ENCODE measurements at places on chromosomes 13 and 19.

DNA sequence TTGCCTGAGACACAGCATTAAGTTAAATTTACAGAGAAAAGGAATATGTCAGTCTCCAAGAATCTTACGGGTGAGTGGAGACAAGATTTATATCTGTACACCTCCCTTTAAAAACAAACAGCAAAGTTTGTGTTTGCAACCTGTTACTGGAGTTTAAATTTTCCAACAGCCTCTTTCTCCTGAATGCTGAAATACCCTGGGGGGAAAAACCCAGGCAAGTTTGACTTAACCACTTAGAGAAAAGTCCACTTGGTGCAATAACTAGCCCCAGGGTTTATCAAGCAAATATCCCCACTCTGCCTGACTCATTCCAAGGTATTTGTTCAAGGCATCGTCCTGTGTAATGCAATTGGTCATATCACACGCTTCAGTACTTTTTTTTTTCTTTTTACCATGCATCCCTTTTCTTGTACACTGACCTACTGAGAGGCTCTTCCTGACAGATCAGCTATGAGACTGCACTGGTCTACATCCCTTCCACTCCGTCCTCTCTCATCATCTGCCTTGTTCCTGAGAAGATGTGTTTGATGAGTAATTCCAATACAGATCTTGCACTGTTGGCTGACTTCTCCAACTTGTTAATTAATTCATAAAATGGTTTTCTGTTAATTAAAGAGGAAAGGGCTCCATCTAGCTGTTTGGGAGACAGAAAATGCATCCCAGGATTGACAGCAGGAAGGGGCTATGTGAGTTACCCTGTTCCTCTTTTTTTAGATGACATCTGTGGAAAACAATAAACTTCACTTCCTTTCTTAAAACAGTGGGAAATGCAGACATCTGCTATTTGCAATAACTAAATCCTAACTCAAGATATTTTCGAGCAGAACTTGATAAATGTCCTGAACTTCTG is 212.5 kb upstream of the IRS2 start:
- DNase-seq, result no peak

DNA sequence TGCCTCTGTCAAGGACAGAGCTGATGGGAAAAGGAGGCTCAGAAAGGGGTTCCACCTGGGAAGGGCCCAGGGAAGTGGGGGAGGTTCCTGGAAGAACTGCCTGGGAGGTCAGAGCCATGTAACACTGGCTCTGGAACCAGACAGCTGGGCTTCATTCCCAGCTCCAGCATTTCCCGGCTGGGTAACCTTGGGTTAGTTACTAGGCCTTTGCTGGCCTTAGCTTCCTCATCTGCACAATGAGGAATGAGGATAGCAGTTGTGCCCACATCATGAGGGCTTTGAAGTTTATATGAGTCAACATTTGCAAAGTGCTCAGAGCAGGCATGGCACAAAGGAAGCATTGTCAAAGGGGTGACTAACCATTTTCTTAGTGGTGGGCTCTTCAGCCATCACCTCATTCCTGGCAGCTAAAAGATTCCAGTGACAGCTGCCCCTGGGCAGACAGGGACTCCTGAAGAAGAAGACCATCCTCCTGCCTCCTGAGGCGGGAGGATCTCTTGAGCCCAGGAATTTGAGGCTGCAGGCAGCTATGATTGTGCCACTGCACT is 1.7 kb upstream of the DNAJB1 start:
- no peak for DNase-seq

DNA sequence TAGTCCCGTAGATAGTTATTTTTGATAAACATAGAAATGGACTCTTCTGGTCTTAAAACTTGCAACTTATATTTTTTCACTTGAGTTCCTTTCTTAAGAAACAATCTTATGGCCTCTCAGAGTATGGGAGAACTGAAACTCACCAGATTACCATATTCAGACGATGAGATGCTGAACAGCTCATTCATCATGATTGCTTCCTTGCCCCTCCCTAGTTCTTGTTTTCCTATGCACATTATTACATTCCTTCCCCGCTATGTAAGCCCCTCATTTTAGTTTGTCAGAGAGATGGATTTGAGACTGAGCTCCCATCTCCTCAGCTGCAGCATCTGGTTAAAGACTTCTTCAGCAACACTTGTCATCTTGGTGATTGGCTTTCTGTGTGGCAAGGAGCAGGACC is 158.5 kb downstream of the SLITRK6 start:
- no peak for DNase-seq

DNA sequence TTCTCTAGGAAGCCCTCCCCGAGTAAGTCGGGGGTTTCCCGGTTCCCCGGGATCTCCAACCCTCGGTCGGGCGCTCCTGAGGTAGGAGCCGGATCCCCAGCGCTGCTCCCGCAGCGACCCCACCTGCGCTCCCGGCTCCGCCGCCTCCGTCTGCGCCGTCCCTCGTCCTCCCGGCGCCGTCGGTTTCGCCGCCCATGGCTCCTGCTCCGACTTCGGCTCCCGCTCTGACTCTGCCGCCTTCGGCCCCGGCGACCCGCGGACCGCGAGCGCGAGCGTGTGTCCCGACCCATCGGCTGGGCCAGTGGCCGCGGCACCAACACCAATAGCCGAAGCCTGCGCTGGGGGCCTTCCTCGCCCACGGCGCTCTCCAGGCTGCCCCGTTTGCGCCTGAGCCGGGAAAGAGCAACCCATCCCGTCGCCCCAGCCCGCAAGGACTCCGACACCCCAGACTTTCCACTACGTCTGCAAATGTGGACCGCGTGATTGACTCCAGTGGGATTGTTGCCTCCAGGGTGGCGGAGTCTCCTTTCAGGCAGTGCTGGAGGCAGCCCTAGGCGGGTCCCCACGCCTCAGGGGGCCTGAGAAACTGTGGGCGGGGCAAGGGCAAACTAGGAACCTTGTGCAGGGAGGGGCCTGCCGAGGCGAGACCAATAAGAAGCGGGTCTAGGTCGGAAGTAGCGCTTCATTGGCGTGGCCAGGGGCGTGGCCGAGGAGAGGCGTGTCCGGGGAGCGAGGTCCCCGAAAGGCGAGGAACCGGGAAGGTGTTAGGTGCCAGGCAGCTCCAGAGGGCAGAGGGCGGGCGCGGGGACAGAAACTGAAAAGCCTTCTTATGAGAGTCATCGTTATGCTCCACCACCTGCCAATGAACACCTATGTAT is at the start of gene CACTIN:
CACTIN (minus strand) TSS at position 318 of the 878 bp plus-strand sequence; CDS start at position 290, 28 bp downstream.
- DNase-seq, result peak; percentile 99

GRCh38 chr13:108835083-108835482 is 205.7 kb downstream of the MYO16 start:
- no peak for DNase-seq

- no peak for DNase-seq
Observed at GRCh38 chr19:1811472-1811894, 593 bp downstream of the ATP8B3 start.

- DNase-seq, result no peak
Observed at GRCh38 chr13:110576070-110576394, 14.5 kb upstream of the RAB20 start.

GRCh38 chr19:44813070-44813840 is 4.4 kb downstream of the BCAM start:
- no peak for DNase-seq

DNA sequence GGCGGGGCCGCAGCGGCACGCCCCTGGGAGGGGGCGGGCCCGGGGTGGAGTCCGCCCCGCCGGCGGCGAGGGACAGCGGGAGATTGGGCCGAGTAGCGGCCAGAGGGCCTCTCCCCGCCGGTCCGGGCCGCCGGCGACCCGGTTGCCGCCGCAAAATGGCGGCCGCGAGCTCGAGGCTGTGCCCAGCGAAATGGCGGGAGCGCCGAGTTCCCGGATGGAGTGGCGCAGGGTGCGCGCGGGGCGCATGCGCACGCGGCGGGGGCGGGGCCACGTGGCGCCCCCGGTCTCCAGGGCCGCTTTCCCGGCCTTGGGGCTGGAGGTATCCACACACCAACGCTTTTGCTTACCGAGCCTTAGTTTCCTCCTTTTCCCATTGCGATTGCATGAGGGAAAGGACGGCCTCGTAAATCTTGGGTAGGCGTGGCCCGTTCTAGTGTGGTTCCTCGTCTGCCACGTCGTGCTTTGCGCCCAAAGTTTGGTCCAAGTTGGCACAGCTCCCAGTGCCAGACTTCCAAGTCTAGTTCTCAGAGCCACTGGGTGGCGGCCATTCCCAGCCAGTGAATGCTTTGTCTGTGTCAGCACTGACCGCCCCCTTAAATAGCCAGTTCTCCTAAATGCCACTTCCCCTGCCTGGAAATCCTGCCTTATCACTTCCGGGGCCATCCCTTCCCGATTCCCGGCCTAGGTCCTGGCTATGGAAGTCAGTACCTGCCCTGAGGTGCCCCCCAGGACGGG is 513 bp downstream of the CIRBP start:
- DNase-seq, result peak; percentile 76

DNA sequence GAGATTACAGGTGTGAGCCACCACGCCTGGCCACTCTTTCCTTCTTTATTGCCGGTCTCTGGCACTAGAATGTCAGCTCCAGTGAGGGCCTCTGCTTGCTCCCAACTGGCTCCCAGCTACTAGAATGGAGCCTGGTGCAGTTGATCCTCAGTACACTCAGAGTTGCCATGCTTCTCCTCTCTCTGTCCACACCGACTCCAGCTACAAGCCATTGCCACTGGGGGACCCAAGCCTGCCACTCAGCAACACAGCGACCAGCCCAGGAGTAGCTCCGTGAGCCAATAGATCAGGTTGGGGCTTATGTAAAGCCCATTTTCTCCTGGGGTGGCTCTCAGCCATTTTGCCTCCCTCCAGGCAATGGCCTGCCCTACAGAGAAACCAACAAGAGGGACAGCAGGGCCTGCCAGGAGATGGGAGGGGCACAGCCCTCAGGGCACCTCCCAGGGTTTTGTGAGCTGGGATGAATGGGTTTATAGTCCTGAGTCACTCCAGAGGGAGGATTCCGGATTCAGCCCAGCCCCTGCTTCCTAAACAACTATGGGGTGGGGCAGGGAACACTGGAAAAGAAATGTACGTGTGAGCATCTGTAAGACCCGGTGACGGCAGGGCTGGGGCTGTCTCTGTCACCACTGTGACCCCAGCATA is 36.5 kb downstream of the OPA3 start:
- DNase-seq, result no peak

DNA sequence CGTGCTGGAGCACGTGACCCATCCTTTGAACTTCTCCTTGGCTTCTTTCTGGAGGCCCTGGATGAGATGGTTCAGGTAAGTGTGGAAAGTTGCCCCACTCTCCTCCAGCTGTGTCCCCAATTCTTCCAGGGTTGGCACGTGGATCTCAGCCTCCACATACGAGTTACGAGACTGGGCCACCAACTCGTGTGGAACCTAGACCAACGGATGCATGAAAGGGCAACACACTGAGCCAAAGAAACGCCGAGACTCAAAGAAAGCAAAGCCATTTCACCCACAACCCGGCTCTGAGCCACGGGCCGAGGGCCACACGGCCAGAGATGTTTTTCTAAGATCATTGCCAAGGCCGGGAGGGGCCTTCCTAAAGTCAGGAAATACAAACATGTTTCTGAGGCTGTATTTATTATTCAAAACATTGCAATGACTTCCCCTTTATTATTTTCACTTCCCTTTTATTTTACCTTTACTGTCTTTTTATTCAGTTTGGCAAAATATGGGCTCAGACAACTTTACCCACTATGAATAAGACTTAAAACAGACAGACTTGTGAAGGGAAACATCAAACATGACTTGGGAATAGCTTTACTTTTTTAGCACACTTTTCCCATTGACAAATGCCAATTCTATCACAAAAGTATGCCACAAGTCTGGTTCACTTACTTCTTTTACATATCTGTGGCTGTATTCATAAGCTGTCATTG is 94.6 kb downstream of the KL start:
- no peak for DNase-seq

GRCh38 chr13:78820541-78820940 is 161.6 kb upstream of the OBI1 start:
- DNase-seq, result no peak

- DNase-seq, result no peak
Observed at GRCh38 chr19:5705552-5705951, 14.4 kb downstream of the LONP1 start.

DNA sequence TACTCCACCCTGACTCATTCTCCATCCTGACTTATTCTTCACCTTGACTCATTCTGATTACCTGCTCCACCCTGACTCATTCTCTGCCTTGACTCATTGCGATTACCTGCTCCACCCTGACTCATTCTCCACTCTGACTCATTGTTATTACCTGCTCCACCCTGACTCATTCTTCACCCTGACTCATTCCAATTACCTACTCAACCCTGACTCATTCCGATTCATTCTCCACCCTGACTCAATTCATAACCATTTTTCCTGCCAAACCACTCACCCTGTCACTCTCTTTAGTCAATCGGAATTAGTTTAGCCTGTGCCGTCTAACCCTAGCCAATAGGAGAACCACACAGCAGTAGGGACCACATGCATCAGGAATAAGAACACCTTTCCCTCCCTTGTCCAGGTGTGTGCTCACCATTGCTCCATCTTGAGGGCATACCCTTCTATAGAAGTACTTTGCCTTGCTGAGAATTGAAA is 1227.4 kb upstream of the PCDH20 start:
- no peak for DNase-seq

GRCh38 chr13:57583529-57583928 is 48.0 kb upstream of the PCDH17 start:
- no peak for DNase-seq

DNA sequence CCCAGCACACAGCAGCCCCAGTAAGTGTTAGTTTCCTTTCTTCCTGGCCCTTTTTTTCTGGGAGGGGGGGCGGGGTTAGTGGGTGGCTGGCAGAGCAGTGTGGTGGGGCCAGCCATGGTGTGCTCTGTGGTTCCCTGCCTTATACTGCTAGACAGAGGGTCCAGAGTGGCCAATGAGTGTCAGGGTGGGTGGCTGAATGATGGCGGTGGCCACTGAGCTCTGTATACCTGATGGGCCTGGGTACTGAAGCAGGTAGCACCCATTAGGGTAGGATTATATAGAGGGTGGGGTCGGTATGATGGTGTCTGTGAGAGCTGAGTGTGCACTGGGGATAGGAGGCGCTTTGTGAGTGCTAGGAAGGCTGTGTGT is 13.8 kb downstream of the CIC start:
- no peak for DNase-seq

DNA sequence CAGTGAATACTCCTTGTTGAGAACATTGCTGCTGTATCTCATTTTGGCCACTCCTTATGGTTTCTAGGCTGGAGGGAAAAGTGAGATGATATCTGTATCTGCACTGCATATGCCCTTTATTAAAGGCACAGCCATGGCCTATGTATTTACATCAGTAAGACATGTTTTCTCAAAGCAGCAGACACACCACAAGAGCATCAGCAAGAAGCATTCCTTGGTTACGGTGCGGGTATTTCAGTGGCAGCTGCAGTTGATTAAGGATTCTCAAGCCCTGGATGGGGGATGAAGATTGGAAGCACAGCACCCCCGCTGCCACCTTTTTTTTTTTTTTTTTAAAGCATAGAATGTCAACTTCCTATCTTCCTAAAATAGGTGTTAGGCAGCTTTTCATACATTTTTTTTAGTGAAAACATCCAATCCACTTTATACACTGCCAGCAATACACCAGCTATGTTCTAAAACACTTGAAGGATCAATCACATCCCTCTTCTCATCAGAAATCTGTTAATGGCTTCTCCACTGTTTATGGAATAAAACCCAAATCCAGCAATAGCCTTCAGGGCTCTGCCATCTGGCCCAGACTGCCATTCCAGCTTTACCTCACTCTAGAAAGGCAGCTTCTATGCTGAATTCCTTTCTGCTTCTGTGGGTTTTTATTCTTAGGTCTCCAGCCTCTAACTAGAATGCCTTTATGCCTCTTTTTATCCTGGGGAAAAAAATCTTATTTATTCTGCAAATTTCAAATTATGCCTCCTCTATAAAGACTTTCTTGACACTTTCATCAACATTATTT is 331.0 kb downstream of the DNAJC15 start:
- no peak for DNase-seq

GRCh38 chr13:95188128-95188527 is 113.1 kb downstream of the ABCC4 start:
- DNase-seq, result no peak

All from NCI-H1092 (cell line).